ENCODE measurements at places on chromosomes 11 and 22.

- DNase-seq = no peak
Observed at GRCh38 chr11:86934582-86934900, 20.7 kb downstream of the FZD4 start.

GRCh38 chr11:67410369-67410831 lies 5.1 kb upstream of the CARNS1 start:
- DNase-seq = no peak

GRCh38 chr11:65204646-65205601 lies 23.2 kb downstream of the CAPN1 start:
- DNase-seq = no peak

DNA sequence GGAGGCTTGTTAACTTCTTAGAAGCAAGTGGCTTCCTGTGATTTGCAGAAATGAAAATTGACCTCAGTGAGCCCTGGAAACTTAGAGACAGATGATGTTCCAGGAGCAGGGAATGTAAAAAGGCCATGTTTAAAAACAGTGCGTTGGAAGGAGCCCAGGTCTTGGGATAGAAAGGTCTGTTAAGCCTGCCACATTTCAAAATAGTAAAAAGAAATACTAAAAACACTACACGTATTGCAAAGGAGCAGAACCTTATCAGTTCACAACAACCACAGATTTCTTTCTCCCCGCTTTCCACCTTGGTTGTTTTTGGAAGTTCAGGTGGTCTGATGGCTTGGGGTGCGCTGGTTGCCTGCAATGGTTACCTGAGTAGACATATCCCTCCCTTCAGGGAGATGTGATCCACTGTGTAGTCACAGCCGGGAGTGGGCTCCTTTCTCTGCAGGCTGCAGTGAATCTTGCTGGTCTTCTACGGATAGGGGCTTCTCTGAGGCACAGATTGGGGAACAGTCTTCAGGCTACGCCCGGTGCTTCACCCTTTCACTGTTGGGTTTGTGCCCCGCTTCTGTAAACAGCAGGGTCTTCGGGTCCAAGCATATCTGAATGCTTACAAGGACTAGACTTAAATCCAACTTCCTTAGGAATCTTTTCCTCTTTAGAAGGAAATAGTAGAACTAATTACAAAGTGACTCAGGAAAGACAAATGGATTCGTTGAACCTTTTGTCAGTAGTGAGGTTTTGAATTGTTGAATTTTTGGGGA lies 1.9 kb downstream of the TEAD1 start:
- no peak for DNase-seq

DNA sequence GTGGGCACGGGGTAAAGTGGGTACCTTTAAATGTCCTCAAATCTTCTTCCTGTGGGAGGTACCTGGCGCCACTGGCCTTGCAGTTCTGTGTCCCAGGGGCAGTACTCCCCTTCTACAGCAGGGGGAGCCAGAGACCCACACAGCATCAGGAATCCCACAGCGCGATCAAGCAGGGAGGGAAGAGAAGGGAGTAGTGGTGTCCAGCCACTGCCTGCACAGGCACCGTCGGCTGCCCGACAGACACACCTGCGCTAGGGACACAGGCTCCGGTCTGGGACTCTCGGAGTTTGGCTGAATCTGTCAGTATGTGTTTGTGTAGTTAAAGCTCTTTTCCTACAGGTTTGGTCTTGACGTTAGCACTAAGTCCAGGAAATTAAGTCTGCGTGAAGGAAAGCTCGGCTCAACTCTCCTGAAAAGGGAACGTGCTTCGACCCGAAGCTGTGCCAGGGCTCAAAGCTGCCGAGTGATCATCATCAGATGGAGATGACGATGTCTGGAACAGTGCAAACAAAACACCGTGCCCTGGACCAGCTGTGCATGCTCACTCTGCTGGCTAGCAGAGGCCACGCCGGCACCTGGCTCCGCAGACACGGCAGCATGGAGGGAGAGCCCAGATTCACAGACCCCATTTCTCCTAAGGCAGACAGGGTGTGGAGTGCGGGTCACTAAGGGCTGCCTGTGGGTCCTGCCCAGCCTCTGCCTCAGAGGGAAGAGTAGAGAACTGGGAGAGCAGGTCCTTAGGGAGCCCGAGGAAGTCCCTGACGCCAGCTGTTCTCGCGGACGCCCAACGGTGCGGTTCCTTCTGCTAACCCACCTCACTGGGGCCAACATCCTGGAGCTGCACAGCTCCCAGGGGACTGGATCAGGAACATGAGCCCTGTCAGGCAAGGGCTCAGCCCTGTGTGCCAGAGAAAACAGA lies 56.0 kb upstream of the BID start:
- DNase-seq = peak; percentile 70

- no peak for DNase-seq
Observed at GRCh38 chr11:83612891-83613766, 327.0 kb upstream of the CCDC90B start.

- no peak for DNase-seq
Observed at GRCh38 chr11:111696556-111696955, 69.6 kb downstream of the PPP2R1B start.

- DNase-seq = no peak
Observed at GRCh38 chr11:124569697-124570096, at the start of gene OR8A1. Gene OR8A1, plus strand, starts transcription at chr11:124569997. Its CDS starts 123 bp downstream, at chr11:124570120.

- DNase-seq = no peak
Observed at GRCh38 chr11:83571302-83571701, 285.1 kb upstream of the CCDC90B start.

- peak; percentile 19 for DNase-seq
Observed at GRCh38 chr22:36405671-36406538, 18.1 kb upstream of the MYH9 start.

- DNase-seq = no peak
Observed at GRCh38 chr11:121352251-121352891, 59.8 kb downstream of the SC5D start.

DNA sequence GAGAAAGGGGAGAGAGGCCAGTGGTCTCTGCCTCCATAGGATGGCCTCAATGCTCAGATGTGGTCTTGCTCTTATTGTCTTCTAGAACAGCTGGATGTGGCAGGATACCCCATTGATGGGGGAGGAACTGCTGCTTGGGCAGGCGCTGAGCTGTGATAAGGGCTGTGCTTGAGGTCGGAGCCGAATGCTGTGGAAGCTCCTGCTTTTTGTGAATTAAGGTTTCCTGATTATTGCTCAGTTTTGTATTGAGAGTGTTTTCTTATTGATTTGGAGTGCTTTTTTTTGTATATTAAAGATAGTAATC lies 57.2 kb downstream of the CABIN1 start:
- no peak for DNase-seq

DNA sequence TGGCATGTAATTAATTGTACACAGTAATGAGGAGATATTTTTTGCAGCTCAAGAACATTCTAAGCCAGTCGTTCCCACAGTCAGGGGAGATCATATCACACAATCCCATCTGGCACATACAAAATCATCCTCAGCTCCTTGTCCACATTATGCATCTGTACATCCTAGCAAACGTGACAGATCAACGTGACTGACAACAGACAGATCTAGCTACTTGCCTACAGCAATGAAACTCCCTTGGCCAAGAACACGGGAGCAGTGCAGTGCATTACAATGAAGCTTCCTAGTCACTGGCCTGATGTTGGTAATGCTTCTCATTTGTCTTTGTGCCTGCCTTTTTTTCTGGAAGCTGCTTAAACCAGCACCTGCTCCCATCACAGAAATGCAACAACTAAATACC lies 24.5 kb upstream of the GUCY1A2 start:
- DNase-seq = no peak
